ENCODE measurements at places on chromosomes 11 and 22.

- DNase-seq = no peak
Measured at GRCh38 chr22:39365492-39365780, 15.6 kb downstream of the SYNGR1 start.

DNA sequence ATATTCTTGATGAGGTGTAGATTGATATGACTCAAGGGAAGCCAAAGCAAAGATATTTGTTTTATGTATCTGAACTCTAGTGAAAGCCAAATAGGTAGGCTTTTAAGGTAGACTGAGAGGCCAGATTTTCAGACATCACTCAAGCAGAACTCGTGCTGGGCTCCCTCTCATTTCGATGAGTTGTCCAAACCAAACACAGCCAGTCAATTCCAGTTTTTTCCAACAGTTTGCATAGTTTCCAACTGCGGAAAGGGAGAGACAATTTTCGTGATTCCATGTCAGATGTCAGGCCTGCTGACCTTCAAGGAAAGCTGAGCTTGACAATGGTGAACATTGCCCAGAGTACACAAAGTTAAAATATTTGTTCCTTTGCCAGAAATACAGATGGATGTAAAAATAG, 110.9 kb upstream of the MPPED2 start:
- no peak for DNase-seq

GRCh38 chr11:60762851-60763691, 6.4 kb downstream of the MS4A15 start:
- DNase-seq = no peak

- DNase-seq = no peak
Measured at GRCh38 chr11:133291780-133292179, 240.5 kb downstream of the OPCML start.

DNA sequence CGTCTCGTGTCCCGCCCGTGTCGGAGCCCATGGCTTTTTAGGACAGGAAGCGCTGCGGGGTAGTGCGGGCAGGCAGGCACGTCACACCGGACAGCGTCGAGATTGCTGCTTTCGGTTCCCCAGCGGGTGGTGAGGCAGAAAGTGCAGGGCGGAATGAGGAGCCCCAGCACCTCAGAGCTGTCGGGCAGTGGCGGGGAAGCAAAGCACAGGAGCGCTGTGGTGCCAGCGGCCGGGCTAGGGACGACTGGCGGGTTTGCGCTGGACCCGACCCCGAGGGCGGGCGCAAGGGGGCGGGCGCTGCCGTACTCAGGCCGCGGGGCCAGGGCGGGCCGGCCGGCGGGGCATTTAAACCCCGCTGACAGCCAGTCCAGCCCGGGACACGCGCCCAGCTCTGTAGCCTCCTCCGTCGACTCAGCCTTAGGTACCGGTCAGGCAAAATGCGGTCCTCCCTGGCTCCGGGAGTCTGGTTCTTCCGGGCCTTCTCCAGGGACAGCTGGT, at the start of gene SLC37A2:
TSS of gene SLC37A2 (plus strand) at position 375 of the 498 bp plus-strand sequence. CDS start at position 438, 63 bp downstream.
- no peak for DNase-seq

DNA sequence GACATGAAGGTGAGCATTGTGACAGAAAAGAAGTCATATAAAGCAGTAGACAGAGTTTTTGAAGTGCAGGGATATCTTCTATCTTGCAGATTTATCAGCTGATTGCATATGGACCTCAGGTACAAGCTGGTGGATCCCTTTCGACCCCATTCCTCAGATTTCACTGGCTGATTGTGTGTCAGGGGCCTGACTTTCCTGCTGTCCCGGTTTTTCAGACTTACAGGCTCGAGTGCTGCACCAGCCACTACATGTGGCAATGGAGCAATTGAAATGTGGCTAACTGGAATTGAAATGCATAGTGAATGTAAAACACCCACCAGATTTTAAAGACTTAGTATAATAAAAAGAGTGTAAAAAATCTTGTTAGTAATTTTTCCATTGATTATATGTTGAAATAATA, 50.3 kb downstream of the CLMP start:
- no peak for DNase-seq

GRCh38 chr11:22076271-22076930, 116.5 kb upstream of the ANO5 start:
- no peak for DNase-seq

DNA sequence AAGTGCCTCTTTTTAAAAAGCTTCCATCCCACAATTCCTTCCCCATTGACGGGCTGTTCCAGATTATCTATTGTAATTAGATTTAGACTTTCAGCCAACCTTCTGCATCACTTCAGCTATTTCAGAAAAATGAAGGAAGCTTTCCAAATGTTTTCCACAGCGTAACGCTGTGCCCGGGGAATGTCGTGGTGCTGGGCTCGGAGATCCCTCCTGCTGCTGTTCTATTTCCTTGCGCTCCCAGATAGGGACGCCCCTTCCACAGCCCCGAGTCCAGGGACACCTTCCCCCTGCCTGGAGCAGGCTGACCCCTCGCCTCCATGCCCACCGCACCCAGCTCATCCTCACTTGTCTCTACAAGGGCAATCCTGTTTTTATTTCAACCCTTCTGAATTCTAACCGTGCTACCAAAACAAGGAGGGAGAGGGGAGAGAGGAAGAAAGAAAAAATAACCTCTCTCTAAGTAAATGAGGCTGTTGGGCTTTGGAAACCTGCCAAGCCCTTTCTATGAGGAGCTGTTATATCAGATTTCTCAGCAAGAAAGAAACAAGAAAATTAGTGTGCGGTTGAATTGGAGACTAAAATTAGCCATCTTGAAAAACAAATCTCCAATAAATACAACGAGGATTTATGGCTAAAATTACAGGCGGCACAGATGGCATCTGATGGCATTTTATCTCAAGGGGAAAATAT, 366.9 kb downstream of the BRD1 start:
- no peak for DNase-seq

- no peak for DNase-seq
Measured at GRCh38 chr11:111370902-111371578, 8.0 kb downstream of the POU2AF1 start.

DNA sequence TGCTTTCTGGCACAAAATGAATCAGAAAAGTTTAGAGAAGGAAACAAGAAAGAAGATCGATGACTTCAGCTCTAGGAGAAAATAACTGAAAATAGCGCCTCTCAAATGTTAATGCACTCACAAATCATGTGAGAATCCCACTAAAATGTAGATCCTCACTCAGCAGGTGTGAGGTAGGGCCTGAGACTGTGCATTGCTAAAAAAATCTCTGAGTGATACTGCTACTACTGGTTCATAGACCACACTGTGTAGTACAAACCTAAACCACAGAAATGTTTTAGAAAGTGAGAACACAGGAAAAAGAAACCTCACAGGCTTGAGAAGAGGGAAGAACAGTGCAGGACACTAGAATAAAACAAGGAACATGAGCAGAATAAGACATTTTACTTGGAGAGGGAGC, 2.0 kb downstream of the OR8D4 start:
- no peak for DNase-seq

DNA sequence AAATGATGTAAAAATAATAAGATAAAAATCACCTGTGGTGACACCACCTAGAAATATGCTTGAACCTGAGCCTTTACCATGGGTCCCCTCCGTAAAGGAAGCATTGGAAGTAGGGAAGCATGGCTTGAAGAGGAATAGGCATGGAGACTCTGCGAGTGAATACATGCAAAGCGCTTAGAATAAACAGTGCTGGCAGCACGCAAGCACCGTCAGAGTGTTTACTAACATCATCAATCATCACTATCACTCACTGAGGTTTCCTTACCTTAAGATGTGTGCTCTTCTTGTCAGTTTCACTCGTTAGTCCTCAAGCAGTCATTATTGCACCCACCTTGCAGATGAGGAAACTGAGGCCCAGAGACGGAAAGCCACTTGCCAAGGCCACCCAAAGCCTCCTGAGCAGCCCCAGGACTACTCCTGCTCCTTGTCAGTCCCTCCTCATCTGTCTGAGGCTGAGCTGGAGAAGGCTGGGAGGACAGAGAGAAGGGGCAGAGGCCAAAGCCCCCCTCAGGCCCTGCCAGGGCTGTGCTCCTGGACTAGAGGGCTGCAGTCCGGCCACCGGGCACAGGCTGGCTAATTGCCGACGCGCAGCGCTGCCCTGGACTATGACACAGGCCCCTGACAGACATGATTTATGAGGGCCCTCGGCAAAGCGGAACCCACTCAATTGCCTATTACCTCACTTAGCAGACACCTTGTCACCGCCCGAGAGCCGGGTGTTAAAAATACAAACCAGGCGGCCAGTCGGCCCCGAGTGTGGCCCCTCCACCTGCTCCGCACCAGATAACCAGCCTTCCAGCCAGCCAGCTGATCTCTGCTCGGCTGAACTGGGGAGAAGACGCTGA, 168.9 kb downstream of the MN1 start:
- peak; percentile 56 for DNase-seq

GRCh38 chr11:120172054-120172911, 34.4 kb upstream of the TRIM29 start:
- DNase-seq = no peak

DNA sequence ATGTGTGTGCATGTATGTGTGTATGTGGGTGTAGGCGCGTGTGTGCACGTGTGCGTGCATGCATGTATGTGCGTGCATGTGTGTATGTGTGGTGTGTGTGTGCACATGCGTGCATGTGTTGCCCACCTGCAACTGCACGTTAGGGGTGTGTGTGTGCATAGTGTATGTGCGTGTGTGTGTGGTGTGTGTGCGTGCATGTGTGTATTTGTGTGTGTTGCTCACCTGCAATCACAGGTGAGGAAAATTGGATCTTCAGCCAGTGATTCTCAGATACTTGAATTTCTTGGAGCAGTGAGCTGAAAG, 54.3 kb downstream of the ST14 start:
- no peak for DNase-seq

- DNase-seq = no peak
Measured at GRCh38 chr11:70574725-70575347, 176.5 kb downstream of the CTTN start.

DNA sequence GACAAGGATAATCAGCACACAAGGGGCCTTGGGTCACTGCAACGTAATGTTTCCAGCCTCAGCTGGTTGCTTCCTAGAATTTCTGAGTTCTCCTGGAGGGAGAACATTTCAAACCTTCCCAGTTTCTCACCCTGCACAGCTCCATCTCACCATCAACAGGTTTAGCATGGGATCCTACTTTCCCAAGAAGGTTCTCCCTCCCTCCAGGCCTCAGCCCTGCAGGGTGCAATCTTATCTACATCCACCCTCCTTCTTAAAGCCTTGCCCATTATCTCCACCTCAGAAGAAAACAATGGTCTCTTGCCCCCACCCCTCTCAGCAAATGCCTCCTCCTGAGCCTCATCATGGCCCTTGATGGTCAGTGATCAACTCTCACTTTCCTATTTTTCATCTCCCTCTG, 23.6 kb downstream of the CADM1 start:
- DNase-seq = no peak

DNA sequence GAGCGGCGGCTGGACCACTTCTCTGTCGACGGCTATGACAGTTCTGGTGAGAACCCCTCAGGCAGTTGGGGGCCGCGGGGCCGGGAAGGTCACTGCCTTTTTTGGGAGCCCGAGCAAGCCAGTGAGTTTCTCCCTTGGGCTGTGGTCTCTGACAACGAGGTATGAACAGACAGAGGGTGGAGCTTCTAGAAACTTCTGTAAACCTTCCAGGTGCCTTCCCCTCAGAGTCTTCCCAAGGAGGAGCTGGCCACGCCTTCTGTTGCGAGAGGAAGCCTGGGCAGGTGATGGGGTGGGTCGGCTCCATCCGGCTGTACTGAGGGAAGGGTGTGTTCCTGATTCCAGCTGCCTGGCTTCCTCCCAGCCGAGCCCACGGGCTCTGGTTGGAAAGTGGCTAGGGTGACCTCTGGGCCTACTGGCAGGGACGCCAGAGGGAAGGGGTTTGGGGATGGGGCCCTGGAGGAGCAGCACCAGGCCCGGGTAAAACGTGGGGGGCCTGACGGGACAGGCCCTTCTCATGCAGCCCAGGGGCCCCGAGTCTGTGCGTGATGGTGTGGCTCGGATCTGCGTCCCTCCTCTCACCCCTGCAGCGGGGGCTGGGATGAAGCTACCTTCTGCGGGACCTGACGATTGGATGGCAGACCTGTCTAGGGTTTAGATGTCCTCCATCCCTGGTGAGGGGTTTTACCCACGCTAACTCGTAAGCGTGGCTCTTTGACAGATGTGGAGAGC, 110.8 kb downstream of the KCNQ1OT1 start:
- DNase-seq = no peak

- DNase-seq = no peak
Measured at GRCh38 chr11:131206671-131207070, 163.7 kb upstream of the NTM start.

DNA sequence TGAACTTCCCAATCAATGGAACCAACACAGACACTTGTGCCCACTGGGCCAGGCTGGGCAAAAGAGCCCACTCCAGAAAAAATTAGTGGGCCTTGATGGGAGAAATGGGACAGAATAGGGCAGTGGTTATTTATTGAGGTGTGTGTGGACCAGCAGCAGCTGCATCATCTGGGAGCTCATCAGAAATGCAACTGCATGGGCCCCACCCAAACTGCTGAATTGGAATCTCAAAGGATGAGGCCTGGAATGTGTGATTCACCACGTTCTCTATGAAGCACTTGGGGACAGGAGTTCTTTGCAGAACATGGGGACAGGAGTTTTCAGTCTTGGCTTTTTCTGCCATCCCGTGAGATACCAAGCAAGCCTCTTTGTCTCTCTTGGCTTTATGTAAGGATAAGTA, 255.6 kb upstream of the PLET1 start:
- DNase-seq = no peak

DNA sequence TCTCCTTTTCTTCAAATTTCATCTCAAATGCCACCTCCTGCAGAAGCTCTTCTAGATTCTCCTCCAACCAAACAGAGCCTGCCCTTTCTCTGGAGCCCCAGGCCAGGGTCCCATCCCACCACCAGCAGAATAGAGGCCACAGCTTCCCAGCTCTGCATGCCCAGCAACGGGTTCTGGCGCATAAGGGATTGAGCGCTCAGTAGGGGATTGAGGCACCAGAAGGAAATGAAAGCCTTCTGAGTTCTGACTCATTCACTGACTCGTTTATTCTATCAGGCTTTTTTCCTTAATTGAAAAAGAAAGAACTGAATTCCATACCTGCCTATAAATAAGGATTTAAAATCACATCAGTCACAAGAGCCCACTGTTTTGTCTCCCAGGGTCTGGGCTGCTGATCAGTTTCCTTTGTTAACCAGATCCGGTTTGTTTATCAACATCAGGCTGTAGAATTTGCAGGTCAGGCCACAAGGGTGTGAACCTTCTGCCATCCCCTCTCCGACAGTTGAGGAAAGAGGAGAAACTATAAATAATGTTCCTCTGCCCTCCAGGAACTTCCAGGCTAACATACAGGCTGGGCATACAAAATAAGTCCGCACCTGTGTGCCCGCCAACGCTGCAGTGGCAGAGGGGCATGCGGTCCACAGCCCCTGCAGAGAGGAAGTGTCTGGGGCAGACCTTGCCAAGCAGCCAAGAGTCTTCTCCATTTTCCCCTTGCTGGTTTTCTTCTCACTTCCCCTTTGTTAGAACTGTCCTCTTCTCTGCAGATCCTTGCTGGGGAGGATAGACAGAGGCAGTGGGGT, 63.5 kb upstream of the PRDM11 start:
- DNase-seq = no peak

- DNase-seq = no peak
Measured at GRCh38 chr11:79242616-79243015, 198.2 kb downstream of the TENM4 start.

All from NCI-H510A (cell line).